Activated T-helper 17 cell treated with anti-CD3 and anti-CD28 coated beads, Interleukin-2, amount 50 U/mL, for 72 hours (primary cell): ENCODE measurements at places on chromosomes 6 and 20. TPM values are rescaled to one million over a fixed set of nuclear protein-coding genes. Genes with fewer than 3 reads are reported as not detected.

GRCh38 chr20:17850684-17851026 lies 117.9 kb downstream of the SNX5 start:
- ATAC-seq = no peak

DNA sequence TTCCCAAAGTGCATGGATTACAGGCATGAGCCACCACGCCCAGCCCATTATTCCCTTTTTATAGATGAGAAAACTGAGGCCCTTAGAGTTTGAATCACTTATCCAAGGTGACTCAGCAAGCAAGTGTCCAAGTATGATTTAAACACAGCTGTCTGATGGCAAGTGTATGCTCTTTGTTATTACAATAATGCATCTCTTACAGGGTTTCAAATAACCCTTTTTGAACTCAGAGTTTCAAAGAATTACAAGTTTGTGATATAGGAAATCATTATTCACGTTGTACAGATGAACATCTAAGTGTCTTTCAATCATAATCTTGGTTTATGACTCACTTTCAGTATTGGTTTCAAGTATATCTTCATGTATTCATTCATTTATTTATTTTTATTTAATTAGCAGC lies 63.0 kb downstream of the CD83 start:
- ATAC-seq = peak; percentile 91

GRCh38 chr20:10309326-10309725 lies 90.7 kb downstream of the SNAP25 start:
- peak; percentile 50 for ATAC-seq

The PPIL1 gene
- 60.3 TPM for total RNA-seq

DNA sequence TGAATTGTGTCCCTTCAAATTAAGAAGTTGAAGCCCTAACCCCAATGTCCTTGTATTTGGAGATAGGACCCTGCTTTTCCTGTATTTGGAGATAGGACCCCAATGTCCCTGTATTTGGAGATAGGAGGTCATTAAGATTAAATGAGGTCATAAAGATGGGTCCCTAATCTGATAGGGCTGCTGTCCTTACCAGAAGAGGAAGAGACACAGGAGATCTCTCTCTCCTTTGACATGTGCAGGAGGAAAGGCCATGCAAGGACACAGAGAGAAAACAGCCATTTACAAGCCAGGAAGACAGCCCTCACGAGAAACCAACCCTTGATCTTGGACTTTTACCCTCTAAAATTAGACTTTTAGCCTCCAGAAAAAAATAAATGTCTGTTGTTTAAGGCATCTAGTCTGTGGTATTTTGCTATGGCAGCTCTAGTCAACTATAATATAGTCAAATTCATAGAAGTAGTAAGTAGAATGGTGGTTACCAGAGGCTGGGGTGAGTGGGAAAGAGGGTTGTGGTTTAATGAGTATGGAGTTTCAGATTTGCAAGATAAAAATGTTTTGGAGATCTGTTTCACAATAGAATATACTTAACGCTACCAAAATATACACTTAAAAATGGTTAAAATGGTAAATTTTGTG lies 59.3 kb downstream of the UBE3D start:
- no peak for ATAC-seq

GRCh38 chr6:20325641-20326421 lies 75.8 kb upstream of the E2F3 start:
- ATAC-seq = no peak

DNA sequence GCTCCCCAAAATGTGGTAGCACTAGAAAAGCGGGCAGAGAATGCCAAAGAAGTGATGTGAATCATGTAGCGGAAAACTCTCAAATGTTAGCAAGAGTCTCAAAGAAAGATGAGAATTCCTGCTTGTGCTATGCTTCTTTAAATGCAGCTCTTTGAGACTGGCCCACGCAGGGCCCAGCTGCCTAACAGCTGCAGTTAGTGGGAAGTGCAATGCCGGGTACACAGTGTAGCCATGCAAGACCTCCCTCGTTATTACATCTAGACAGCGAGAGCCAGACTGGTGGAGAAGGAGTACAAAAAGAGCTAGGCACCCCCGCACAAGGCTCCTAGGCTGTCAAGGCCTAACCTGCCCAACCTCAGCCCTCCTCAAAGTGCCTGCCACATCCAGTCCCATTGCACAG lies 201.7 kb upstream of the PRDM1 start:
- no peak for ATAC-seq

GRCh38 chr6:4775494-4776130 lies 592 bp upstream of the CDYL start:
- peak; percentile 47 for ATAC-seq

GRCh38 chr20:14865169-14865568 lies 527.8 kb upstream of the FLRT3 start:
- ATAC-seq = no peak

DNA sequence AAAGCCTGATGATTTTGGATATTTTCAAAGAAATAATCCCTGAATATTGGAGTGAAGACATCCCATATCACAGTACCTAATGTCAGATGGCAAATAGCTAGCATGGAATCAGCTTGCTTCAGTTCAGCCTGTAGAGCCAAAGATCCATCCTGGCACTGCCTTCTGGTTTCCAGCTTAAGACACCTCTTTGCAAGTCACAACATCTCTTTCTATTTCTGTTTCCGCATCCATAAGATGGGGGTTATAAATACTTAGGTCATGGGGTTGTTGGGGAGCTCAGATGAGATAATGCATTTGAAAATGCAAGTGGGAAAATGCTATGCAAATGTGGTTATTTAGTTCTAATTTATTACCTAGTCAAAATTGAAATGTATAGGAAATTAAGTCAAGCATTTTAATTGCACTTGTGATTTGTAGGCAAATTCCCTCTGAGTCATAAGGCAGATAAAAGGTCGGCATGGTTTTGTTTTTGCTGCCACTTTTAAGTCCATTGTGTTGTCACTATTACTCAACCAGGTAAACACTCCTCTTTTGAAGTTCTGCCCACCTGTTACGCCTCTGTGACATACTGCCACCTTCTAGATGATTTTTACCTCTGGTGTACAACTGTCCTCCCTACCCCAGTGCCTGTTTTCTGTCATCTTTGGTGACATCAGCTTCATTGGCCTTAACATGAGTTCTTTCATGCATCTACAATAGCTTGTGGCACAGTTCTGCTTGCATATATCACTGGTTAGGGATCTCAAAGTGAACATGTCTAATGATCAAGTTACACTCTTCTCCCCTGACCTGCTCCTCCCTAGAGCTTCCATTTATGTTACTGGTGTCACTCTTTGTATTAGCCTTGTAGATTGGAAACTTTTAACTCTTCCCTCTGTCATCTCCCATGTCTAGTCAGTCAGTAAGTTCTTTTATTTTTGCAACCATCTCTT lies 96.6 kb downstream of the CDKAL1 start:
- ATAC-seq = peak; percentile 93

The ENPP1 gene
- total RNA-seq = 0.74 TPM

DNA sequence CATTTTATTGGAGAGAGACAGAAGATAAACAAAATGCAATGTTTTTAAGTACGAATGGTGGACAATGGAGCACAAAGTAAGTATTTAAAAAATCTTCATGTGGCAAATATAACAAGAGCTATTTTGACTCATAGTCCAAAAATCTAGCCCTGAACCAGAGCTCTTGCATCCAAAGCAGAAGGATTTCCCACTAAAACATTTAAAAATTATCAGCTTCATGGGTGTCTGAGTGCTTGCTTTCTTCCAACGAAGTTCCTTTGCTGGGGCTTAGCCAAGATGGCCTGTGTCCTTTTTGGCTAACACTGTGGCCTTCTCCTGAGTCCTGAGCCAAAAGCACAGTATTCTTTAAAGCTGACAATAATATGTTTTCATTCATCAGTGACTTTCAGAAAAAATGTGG lies 161.7 kb downstream of the RIMS1 start:
- no peak for ATAC-seq

The CEP85L gene
- 46.2 TPM for total RNA-seq

The UBE2C gene
- 224 TPM for total RNA-seq

- ATAC-seq = no peak
These were observed 37.9 kb upstream of the MAS1 start for GRCh38 chr6:159852877-159853276.

GRCh38 chr6:148852688-148853087 lies 105.9 kb downstream of the UST start:
- no peak for ATAC-seq

The LY6G5C gene
- 2.2 TPM for total RNA-seq

The TFAP2D gene
- not detected for total RNA-seq

DNA sequence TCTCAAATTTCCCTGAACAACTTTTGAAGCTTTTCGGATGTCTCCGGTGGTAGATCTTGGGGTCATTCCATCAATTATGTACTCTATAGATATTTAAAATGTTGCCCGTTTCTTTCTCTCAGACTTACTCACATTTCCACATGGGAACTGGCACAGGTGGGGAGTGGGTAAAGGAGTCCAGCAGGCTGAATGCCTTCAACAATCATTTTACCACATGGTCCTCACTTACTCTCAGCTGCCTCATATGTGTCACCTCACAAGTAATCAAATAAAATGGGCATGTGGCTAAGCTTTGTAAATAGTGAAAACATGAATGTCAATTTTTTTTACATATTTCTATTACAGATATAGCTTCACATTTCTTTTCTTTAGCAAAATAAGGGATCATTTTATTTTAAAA lies 677 bp downstream of the HLA-DQA1 start:
- ATAC-seq = no peak

The PKHD1 gene
- total RNA-seq = 0.24 TPM

DNA sequence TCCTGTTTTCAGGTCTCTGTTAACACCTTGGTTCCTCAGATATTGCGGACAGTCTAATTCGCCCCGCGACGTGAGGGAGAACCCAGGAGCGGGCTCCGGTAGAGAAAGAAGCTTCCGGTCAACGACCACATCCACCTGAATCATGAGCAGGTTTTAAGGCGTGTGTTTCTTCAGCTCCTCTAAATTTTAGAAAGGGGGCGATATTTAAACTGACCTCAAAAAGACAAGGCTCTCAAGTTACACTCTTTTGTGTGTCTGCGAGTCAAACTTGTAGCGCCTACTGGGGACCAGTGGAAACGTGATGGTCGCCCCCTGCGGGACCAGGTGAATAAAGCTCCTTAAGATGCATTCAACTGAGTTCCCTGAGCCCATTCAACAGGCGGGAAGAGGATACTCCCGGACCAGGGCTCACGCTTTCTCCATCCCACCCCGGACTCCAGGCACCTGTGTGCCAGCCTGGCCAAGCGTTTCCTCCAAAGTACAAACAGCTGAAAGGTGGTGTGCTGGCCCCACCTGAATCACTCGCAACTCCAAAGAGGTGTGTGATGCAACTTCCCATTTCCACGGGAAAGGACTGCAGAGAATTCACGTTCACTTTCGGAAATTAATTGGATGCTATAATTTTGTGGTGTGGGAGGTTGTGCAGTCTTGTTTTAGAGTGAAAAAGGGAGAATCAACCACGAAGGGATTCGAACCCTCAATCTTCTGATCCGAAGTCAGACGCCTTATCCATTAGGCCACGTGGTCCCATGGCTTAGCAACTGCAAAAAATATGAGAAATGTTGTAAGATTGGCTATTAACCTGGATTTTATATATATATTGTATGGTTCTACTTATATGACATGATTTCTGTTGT lies 17.0 kb downstream of the GPX5 start:
- ATAC-seq = peak; percentile 75

The SIRPD gene
- total RNA-seq = not detected

- no peak for ATAC-seq
These were observed 2.7 kb downstream of the TEAD3 start for GRCh38 chr6:35494161-35494563.

DNA sequence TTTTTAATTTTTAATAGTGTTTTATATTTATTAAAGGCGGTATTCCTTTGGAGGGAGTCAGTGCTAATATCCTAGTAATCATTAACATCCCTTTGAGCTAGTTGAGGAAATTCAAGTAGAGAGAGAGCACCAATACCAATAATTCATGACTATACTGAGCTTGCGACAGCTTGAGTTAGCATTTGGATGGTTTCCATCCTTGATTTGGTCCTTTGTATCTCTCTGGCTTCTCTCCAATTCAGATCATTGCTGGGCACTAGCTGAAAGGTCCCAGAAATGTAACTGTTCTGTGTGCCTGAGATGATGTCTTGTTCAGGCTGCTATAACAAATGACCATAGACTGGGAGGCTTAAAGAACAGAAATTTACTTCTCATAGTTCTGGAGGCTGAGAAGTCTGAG lies 77.0 kb downstream of the RNF144B start:
- no peak for ATAC-seq

- no peak for ATAC-seq
These were observed 30.8 kb downstream of the CD164 start for GRCh38 chr6:109351231-109352130.

The RBL1 gene
- total RNA-seq = 35.9 TPM

GRCh38 chr20:51026269-51026668 lies 3.4 kb upstream of the KCNG1 start:
- ATAC-seq = no peak

- ATAC-seq = no peak
These were observed 113.5 kb upstream of the SGK1 start for GRCh38 chr6:134431421-134431859.

The FHL5 gene
- not detected for total RNA-seq

- no peak for ATAC-seq
These were observed 27.5 kb upstream of the RPS6KA2 start for GRCh38 chr6:166654573-166654972.

DNA sequence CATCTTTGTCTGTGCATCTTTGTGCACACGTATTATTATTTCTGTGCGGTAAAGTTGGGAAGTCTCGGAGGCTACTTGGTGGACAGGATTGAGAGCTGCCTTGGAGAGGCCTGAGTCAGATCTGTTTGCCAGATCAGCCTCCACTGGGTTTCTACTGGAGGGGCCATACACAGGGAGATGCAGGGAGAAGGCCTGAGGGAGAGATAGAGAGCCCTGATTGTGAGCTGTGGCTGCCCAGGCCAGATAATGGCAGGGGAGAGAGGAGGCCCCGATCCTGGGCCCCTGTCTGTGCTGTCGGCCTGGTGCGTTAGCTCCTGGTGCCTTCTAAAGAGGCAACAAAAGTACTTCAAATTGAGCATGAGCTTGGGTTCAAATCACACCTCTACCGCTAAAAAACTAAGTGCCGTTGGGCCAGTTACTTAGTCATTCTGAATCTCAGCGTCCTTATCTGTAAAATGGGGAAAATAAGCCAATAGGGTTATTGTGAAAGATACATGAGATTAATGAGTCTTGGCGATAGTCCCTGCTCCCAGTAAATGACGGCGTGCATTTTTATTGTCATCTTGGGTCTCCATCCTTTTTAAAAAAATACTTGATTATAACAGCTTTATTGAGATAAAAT lies 27.6 kb upstream of the ADA start:
- no peak for ATAC-seq

- ATAC-seq = no peak
These were observed 168.4 kb downstream of the OR2B2 start for GRCh38 chr6:27743787-27744186.

DNA sequence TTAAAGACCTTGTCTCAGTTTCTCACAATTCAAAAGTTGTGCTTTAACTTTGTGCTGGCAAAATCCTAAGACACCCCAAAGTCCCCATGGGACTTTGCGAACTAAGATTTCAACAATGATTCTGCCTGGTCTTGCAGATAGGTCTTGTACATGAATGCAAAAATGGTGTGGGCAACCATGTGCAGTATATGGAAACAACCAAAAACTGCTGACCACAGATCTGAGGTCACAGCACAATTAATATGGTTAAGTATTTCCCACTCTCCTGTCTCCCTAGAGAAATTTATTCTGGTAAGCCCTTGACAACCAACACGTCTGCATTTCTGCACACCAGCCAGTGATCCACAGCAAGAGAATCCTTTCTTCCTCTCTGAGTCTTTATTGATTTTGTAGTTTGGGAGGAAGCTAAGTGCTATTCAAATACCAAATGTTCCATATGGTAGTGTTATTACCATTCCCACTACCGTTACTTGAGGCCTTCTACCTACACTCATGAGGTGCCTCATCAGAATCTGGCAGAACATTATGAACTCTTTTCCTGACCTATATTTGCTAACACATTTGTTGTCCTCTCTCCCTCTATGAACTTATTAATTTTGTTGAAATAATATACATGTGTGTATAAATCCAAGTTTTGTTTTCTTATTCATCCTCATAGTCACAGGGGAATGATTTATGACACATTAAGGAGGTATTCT lies 178.7 kb downstream of the ATXN1 start:
- ATAC-seq = no peak
